Large intestine (tissue), 12 donors: ENCODE measurements at places on chromosomes 11 and 22. TPM values are rescaled to one million over a fixed set of nuclear protein-coding genes. Genes with fewer than 3 reads are reported as not detected.

DNA sequence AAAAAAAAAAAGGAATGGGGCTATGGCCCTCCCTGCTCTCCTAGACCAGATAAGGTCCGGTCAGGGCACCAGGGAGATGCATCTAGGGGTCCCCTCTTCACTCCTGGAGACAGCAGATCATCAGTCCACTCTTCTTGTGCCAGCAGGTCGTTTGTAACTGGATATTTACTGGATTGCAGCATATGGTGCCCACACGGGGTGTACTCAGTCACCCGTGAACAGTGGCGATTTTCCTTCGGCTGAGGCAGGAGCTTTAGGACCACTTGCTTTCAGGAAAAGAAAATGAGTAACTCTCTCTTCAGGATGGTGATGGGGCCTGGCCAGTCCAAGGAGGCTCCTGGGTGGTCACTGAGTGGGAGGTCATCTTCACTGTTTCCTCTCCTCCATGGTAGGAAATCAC, 38.3 kb upstream of the RAB1B start:
- no peak overlapping the region for H3K27ac ChIP-seq
- DNase-seq: no peak
- H3K27me3 ChIP-seq: no peaks in the 10 kb centered on the region
- H3K4me3 ChIP-seq: no peak overlapping the region
- no peaks in the 10 kb centered on the region for H3K4me1 ChIP-seq
- H3K36me3 ChIP-seq: peaks cover 52% of the 10 kb centered on the region

The LINC01488 gene
- 0.09 TPM for polyA plus RNA-seq

DNA sequence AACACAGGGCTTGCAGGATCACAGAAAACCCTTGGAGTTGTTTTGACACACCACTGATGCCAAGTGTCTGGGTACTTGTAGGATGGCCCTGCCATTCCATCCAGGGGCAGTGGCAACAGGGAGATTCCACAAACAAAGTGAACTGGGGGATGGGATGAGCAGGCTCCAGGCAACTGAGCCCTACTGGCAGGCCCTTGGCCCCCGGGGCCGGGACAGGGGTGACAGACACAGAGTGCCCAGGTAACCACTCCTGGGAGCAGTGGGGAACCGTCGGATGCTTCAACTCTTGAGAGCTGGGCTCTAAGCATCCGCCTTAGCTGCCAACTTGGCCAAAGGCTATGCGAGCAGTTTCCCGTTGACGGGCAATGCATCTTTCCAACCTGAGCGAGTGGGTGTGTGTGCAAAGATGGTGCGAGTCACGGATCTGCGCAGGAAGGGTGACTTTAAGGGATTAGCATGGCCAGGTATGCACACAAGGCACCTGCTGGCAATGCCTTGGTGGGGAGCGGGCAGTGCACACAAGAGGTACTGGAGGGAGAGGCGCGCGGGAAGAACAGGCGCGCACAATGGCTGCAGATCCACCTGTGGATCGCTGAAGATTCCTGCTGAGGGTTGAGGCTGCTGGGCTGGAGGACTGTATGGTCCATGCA, 83.1 kb upstream of the PRODH start:
- no peak for DNase-seq
- H3K27ac ChIP-seq: no peak overlapping the region
- no peaks in the 10 kb centered on the region for H3K36me3 ChIP-seq
- H3K27me3 ChIP-seq: peaks cover 9% of the 10 kb centered on the region
- H3K4me1 ChIP-seq: no peaks in the 10 kb centered on the region

DNA sequence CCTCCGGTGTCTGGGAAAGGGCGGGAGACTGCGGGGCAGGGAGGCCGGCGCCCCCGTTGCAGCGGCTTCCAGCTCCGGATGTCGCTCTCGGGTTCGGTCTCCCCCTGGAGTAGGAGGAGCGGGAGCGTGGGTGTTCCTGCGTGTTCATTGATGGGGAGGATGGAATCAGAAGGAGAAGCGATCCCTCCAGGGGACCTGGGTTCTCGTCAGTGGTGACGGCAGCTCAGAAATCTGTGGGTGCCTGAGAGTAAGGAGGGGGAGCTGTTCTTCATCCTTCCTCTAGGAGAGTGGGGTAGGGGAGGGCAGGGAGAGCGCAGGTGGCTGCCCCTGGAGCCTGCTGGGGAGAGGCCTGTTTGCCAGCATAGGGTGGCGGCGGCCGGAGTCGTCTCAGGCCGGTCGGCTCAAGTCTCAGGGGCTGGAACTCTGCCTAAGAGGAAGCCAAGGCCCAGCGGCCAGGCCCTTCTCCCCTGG, 1.1 kb downstream of the UBASH3B start:
- no peak for DNase-seq
- peaks cover 54% of the 10 kb centered on the region for H3K27me3 ChIP-seq
- H3K27ac ChIP-seq: peak overlapping the region; percentile 12
- peak overlapping the region; percentile 76 for H3K4me3 ChIP-seq

DNA sequence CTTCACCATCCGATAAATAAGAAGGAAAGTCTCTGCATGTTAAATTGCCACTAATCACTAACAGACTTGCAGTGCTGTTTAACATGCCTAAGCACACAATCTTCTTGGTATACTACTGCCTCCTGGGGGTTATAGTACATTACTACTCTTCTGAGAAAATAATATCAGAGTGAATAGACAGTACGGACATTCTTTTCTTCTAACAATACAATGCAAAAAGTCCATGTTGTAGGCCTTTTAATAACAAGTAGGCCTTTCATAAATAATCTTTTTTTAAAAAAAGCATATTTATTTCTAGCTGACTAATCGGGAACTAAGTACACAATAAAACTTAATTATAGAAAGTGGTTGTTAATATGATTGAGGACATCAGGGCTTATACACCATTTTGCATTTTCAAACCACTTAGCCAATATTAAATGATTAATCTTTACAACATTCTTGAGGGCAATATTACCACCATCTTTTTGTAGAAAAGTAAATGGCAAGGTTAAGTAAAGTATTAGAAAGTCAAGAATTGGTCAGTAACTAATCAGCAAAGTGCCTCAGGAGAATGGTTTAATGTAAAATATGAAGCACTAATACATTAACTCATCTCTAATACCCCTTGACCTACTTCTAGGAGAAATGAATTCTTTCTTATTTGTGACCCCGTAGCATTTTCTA, 84.7 kb downstream of the TTC28 start:
- H3K27me3 ChIP-seq: no peaks in the 10 kb centered on the region
- DNase-seq: peak; percentile 21
- no peaks in the 10 kb centered on the region for H3K4me1 ChIP-seq
- H3K27ac ChIP-seq: no peak overlapping the region
- no peak overlapping the region for H3K4me3 ChIP-seq
- no peaks in the 10 kb centered on the region for H3K36me3 ChIP-seq
